ENCODE measurements at places on chromosomes 7 and 10.
A peak's percentile ranks its signal among the peaks of the same experiment; 100 is the strongest.

- DNase-seq, result no peak
Observed at GRCh38 chr10:132538031-132538789, 623 bp downstream of the INPP5A start.

DNA sequence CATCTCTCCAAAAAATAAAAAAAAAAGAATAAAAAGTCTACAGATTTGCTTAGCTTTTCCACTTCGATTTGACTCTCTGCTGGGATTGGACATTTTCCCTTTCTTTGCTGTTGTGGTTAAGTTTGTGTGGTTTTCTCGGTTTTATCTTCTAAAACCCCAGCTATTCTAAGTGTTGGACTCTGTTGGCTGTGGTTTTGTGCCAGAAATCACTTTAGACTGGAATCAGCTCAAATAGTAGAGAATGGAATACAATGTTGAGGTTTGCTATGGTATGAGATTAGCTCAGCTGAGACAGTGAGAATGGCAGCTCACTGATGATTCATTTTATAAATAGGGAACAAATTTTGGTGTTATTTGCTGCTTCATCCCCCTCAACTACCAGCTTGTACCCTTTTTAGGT lies 116.0 kb downstream of the BUB3 start:
- DNase-seq, result no peak

- no peak for DNase-seq
Observed at GRCh38 chr7:67990716-67991115, 994.1 kb downstream of the TYW1 start.

- DNase-seq, result no peak
Observed at GRCh38 chr7:106074257-106074656, 37.9 kb downstream of the SYPL1 start.

- DNase-seq, result no peak
Observed at GRCh38 chr7:33733870-33734650, 171.3 kb upstream of the BMPER start.

DNA sequence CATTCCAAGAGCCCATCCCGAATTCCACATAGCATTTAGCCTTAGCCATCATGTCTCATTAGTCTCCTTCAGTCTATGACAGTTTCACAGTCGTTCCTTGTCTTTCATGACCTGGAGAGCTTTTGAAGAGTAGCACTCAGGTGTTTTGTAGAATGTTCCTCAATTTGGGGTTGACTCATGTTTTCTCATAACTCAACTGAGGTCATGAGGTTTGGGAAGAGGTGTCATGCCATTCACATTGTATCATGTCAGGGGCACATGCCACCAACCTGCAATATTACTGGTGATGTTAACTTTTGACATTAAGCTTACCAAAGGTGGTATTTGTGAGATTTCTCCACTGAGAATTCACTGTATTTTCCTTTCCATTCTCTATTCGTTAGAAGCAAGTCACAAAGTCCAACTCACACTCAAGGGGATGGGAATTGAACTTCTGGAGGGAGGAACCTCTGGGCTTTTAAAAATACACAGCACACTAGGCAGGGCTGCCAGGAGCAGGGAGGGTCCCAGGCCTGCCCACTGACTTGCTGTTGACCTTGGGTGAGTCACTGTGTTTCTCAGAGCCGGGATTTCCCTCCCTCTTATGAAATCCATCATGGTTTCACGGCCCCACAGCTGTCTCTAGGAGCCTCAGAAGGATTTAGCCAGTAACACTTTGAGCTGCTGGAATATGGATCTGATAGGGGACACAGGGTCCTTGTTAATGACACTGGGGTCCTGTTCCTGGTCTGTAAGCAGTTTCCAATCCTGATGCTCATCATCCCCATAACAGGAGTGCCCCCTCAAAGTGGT lies 74.4 kb upstream of the TCF7L2 start:
- no peak for DNase-seq

- no peak for DNase-seq
Observed at GRCh38 chr10:83553366-83553765, 585.9 kb upstream of the GHITM start.

- DNase-seq, result no peak
Observed at GRCh38 chr7:92843034-92843760, 6.8 kb upstream of the CDK6 start.

DNA sequence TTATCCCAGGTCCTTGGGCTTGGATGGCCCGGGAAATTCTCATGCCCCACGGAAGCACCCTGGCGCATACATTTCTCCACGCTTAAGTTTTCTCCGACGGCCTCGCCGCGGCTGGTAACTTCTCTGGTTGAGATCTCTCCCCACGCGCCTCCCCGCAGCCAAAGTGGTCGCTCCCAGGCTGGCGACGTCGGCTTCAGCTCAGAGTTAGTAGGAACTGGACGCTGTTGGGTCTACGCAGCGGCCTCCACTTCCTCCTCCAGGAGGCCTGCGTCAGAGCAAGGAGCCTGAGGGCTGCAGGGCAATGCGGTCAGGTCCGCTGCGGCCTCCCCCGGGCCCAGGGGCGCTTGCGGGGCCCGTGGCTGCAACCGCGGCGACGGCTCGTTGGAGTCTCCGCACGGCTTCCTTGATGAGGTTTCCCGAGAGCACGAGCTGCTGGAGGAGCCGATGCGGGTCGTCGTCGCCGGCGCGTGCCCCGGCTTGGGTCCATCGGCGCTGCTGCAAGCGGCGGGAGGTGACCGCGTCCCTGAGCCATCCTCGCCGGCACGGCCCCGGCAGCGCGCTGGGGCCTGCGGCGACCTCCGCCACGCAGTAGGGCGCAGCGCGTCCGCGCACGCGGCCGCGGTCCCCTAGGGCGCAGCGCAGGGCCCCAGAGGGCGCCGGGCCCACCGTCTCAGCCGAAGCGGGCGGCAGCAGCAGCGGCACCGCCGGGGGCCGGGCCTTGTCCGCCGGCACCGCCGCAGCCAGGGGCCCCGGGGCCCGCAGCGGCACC lies 744 bp downstream of the FRAT2 start:
- DNase-seq, result peak; percentile 29

GRCh38 chr10:120314442-120314841 lies 142.6 kb upstream of the PLPP4 start:
- no peak for DNase-seq

- DNase-seq, result no peak
Observed at GRCh38 chr10:104638861-104639589, 2.1 kb upstream of the SORCS3 start.

DNA sequence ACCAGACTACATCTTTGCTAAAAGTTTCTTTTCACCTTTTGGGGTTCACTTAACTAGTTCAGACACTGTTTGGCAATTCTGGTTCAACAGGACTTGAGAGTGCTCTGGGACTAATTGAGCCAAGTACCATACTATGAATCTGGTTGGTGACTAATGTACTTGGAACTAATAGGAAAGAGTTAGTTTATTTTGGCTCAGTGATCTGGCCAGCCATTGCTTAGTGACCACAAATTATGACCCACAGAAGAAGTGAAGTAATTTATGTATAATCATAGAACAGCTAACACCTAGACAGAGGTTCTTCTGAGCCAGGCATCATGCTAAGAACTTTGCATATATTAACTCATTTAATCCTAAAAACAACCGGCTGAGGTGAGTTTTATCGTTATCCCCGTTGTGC lies 126.5 kb upstream of the JCAD start:
- DNase-seq, result no peak

- no peak for DNase-seq
Observed at GRCh38 chr10:9222917-9223316, 1168.4 kb downstream of the GATA3 start.

- no peak for DNase-seq
Observed at GRCh38 chr10:66575251-66575855, 350.5 kb upstream of the LRRTM3 start.

DNA sequence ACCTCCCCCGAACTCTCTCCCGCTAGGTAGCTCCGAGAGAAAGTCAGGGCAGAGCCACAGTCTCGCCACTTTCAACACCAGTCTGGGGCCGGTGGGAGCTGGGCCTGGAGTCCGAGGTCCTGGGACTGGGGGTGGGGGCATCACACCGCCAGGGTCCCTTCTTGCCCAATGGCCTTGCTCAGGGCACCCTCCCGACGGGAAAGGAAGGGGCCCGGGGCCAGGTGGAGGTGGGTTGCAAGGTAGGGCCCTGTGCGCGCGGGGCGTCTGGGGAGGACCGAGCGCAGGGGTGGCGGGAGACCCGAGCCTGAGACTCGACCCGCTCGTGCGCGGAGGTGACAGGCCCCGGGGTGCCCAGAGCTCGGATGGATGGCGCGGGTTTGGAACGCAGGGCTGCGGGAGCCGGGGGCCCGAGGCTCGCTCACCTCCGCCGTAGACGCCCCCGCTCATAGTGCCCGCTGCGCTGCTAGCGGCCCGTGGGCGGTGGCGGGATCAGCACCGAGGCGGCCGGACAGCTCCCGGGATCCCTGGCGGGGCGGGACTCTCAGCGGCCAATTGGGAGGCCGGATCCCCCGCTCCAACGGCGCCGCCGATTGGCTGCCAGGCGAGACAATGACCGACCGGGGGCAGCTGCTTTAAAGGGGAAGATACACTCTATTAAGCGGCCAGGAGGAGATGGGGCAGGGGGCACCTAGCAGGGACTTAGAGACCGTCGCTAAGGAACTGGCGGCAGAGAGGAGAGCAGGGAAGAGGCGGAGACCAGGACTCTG lies at the start of gene ACTL6B:
Gene ACTL6B (minus strand): TSS at position 541 of the 767 bp plus-strand sequence. CDS start 94 bp downstream, at position 447.
- peak; percentile 64 for DNase-seq

DNA sequence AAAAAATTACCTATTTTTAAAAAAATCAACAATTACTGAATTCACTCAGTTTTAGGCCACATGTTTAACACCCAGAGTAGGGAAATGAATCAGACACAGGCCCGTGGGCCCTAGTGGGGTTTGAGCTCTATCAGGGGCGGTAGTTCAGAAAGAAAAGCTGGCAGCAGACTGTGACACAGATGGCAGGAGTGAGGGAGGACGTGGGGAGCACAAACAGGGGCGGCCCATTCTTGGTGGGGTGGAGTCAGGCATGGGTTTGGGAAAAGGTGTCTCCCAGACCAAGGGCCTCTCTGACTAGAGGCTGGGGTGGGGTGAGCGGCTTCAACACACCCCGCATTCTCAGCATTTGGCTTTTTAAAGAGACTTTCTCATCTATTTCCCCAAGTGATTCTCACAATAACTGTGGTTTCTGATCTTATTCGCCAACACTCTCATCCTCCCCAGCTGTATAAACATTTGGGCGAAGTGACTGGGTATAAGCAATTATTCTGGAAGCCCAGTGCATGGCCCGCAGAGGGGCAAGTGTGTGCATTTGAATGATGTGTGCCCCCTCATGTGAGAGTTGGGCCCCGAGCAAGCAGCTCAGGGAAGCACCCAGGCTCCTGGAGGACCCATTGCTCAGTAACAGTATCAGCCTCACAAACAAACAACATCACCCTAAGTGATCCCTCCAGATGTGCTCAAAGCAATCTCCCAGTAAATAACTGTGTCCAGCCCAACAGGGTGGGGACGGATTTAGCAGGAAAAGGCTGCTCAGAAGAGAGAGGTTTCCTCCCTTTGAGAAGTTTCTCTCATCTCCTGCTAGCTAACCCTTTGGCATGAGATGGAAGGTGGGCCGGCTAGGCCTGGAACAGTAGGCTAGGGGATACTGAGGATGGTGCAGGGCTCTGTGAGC lies 437.6 kb upstream of the ZMIZ1 start:
- DNase-seq, result no peak

DNA sequence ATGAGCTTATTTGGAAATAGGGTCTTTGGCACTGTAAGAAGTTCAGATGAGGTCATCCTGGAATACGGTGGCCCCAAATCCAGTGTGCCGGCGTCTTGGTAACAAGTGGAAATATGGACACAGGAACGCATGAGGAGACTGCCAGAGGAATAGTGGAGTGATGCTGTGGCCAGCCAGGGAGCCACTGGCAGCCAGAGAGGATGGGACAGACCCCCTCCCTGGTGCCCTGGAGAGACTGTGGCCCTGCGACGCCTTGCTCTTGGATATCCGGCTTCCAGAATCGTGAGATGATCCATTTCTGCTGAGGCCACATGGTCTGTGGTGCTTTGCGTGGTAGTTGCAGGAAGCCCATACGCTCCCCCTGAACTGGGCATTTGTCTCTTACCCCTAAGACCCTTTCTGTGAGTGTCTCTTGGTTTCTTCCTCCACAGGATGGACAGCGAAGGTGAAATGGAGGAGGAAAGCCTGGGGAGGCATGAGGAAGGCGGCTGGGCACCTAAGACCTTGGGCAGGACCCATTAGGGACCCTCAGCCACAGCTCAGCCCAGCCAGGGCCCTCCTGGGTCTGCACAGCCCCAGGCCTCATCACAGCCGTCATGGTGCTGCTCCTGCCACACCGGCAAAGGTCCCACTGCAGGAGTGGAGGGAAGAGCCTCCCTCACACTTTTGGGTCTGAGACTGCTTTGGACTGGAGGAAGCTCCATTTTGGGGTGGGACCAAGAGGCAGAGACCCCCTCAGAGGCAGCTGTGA lies 53.6 kb downstream of the INSIG1 start:
- DNase-seq, result no peak

DNA sequence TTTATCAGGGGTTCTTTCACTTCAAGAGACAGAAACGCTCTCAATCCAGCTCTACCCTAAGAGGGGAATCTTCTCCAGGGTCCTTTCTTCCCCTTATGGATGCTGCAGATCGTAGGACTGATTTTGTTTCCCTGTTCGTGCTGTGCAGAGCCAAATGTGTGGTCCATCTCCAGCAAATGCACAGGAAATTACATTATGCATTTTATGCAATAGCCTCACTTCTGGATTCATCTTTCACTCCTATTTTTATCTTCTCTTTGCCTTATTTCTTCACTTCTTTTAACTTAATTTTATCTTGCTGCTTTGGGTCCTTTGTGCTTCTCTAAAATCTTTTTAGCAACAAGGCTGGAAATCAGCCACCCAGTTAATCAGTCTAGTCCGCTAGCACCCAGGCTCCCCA lies 184.5 kb upstream of the INHBA start:
- no peak for DNase-seq

GRCh38 chr7:55280031-55280454 lies 85.1 kb upstream of the LANCL2 start:
- DNase-seq, result peak; percentile 32

All from activated T-helper 2 cell treated with anti-CD3 and anti-CD28 coated beads, Interferon-gamma antibody, Interleukin-2, Interleukin-4, amounts not matched to agents 10 μg/mL and 5 μg/mL and 100 μg/mL, durations not matched to agents 14 hours and 24 hours and 36 hours (primary cell).